ENCODE measurements at places on chromosomes 2 and 18. TPM values are rescaled to one million over a fixed set of nuclear protein-coding genes. Genes with fewer than 3 reads are reported as not detected.

FKBP1B gene
- 3.2 TPM for total RNA-seq

METAP1D gene
- total RNA-seq, result 8.6 TPM

ITGAV gene
- total RNA-seq, result 143 TPM

ZNF396 gene
- 0.62 TPM for total RNA-seq

- no peak for DNase-seq
These were observed 54.4 kb downstream of the SLC4A3 start for GRCh38 chr2:219681694-219682300.

GRCh38 chr2:240139011-240139441, 1.4 kb downstream of the OTOS start:
- peak; percentile 22 for DNase-seq

CROCC2 gene
- total RNA-seq, result not detected

MAB21L4 gene
- total RNA-seq, result not detected

DNA sequence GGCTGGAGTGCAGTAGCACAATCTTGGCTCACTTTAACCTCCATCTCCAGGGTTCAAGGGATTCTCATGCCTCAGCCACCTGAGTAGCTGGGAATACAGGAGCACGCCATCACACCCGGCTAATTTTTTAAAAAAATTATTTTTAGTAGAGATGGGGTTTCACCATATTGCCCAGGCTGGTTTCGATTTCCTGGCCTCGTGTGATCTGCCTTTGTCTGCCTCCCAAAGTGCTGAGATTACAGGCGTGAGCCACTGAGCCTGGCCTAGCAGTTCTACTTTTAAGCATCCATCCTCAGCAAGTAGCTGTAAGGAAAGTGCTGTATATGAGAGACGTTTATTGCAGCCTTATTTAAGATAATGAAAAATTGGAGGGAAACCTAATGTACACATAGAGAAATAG, 79.7 kb downstream of the ZDBF2 start:
- no peak for DNase-seq

GCA gene
- 9.5 TPM for total RNA-seq

NGEF gene
- total RNA-seq, result not detected

RAB6D gene
- 0.07 TPM for total RNA-seq

DSC3 gene
- 0.10 TPM for total RNA-seq

DNA sequence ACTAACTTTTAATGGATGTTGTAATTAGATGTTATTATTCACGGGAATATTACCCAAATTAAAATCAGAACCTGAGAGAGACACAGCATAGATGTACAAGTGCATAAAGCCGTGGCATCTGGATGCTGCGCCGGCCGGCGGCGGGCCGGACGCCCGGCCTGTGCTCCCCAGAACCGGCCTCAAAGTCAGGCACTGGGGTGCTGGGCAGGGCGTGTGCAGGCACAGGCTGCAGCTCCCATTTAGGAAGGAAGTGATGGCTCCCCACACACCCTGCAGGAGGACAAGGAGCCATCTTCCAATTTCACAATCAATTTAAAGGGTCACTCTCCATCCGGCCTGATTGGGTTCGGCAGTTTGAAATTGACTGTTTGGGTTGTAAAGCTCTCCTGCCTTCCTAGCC, 367.7 kb upstream of the SALL3 start:
- no peak for DNase-seq

CHN1 gene
- 16.6 TPM for total RNA-seq

GRCh38 chr2:25294573-25295462, 46.9 kb downstream of the DNMT3A start:
- peak; percentile 88 for DNase-seq

DNA sequence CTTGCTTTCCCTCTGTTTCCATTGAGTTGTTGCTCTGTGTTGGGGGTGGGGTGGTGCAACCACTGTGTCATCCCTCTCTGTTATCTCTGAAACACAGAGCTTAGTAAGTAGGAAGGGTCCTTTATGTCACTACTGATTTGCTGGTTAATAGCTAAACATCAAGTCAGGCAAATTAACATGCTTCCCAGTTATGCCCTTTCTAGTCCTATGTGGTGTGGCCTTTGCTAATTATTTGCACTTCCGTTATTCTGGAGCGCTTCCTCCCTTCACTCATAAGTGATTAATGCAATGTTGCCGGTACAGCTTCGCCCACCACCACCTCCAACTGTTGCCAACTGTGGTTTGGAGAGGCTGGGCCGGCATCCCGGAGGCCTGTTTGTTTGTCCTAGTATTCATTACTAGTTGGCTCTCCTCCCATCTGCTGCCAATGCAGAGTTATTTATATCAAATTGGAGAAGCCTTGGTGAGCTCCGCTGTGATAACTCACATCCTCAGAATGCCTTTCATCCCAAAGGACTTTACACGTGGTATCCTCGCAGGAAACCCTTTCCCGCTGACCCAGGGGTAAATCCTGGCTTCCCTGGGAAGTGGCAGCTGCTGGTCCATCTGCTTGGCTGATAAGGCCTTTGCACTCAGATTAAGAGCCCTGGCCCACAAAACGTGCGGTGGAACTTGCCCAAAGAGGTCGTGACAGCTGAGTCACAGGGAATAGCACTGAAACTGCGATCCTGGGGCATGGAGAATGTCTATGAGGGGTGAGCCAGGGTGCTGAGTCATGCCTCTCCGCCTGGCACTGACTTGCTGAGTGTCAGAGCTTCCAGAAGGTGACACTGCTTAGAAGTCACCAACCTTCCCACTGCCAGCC, 72.0 kb upstream of the ZCCHC2 start:
- peak; percentile 71 for DNase-seq

GRCh38 chr2:83233781-83234180, 1225.3 kb downstream of the SUCLG1 start:
- DNase-seq, result no peak

RGPD3 gene
- total RNA-seq, result not detected

- DNase-seq, result no peak
These were observed 61.5 kb downstream of the VRK2 start for GRCh38 chr2:58107803-58108710.

UGT1A3 gene
- not detected for total RNA-seq

GRCh38 chr2:95530734-95531133, 46.2 kb upstream of the TRIM43B start:
- no peak for DNase-seq

GRCh38 chr18:26406854-26407517, 141.4 kb downstream of the KCTD1 start:
- no peak for DNase-seq

DNA sequence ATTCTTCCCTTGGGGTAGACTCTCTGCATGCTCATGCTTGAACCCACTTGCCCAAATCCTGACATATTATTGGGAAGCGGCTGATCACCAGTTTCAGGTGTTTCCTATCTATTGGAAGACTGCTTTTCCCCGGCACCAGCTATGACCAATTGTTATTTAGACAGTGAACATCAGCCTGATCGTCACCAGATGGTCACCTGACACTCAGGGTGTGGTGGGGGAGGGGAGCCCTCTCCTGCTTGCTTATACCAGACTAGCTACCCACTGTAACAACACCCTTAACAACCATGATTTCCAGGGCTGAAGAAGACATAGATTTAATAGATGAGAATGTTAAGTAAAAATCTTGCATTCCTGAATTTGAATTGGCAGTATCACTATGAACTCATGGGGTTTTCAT, 44.3 kb downstream of the RBM43 start:
- no peak for DNase-seq

- no peak for DNase-seq
These were observed 24.8 kb downstream of the NCK2 start for GRCh38 chr2:105769504-105769903.

GAL3ST2 gene
- not detected for total RNA-seq

- DNase-seq, result no peak
These were observed 10.7 kb upstream of the NFE2L2 start for GRCh38 chr2:177275040-177275742.

DNA sequence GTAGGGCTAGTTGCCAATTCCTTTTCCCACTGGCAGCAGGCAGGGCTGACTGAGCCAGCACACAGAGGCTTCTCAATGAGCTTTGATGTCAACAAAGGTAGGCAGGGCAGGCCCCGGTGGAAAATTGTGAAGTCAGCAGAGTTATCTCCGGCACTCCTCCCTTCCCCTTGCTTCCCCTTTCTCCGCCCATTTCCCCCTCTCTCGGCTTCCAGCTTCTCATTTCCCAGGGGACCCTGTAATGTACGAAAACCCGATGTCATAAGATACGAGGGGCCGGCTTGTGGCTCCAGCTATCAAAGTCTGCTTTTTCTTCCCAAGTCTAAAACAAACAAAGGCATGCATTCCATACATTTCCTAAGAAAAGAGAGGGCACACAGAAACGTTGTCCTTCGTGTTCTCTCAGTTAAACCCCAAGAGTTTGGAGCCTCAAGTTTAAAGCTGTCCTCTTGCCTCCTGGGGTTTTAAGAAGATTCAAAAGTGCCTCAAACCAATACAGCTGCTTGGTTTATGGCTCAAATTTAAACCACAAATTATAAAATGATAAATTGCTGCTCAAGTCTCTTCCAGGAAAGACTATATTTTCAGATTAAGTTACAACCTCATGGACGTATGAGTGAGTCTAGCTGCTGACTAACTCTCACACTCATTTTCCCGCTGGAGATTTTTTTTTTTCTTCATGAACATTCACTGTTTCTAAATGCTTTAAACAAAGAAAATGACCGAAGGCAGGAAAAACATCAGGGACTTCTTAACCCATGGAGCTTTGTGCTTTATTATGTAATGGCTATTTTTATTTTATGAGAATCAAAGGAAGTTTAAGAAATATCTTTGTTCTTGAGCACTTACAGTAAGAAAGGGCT, 27.2 kb upstream of the EML4 start:
- DNase-seq, result peak; percentile 58

GRCh38 chr2:237896507-237896892, 37.1 kb downstream of the RAMP1 start:
- DNase-seq, result no peak

DNA sequence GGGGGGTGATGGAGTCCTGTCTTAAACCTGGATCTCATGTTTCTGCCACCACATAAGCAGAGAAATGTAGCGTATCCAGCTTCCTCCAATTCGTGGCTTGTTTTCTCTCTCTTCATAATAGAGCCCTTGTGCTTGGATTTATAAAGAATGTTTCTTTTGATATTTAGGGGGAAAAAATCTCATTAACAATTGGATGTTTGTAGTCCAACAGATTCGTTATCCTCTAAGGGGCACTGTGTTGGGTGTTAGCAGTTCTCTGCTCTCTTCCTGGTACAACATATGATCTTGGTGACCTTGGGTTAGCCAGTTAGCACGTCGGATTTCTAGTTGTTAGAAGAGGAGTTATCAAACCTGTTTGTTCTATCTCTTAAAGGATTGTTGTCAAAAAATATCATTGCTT, 127.8 kb downstream of the FMNL2 start:
- DNase-seq, result no peak

ST8SIA3 gene
- total RNA-seq, result not detected

- no peak for DNase-seq
These were observed 379.0 kb upstream of the RND3 start for GRCh38 chr2:150866431-150866830.

DNA sequence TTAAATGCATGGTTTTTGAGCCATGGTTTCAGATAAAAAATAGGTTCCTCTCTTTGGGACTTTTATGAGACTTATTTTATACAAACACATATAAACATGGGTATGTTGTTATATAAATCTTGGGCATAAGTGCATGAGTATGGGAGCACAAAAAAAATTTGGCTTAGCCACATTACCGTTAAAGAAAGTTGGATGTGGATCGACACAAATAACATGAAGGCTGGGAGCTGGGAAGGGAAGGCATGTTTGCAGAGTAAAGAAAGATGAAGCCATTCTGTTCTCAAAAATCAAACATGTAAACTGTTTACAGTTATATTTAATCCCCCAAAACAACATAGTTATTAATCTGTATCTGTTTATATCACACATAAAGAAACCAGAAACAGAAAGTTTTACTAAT, 313.8 kb downstream of the NRXN1 start:
- DNase-seq, result no peak

GRCh38 chr2:231709636-231709980, 1.3 kb downstream of the PTMA start:
- no peak for DNase-seq

ANKRD30B gene
- total RNA-seq, result not detected

DNA sequence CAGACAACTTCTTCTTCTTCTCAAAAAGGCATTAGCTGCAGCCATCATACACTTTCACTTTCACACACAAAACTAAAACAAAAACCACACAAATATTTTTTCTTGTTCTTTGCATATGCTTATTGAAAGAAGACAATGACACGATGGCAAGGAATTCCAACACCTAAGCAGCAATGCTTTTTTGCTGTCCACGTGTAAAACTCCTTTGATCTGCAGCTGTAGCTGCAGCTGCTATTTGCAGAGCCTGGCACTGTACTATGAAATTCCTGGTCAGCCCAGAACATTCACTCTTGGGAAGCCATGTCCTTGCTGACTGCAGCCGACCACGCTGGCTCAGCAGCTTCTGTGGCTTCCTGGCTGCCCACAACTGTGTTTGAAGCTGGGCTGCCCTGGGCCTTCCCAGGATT, 316.2 kb downstream of the CDH2 start:
- peak; percentile 37 for DNase-seq

All from left ventricle myocardium superior (tissue), 1 donor.